Activated CD4-positive, alpha-beta T cell treated with anti-CD3 and anti-CD28 coated beads for 48 hours (primary cell): ENCODE measurements at places on chromosomes 16 and 17.

GRCh38 chr17:49063652-49064051, 66.5 kb downstream of the IGF2BP1 start:
- no peak for DNase-seq

GRCh38 chr17:66542129-66542966, 239.9 kb downstream of the PRKCA start:
- DNase-seq = no peak

GRCh38 chr16:66568355-66568754, 2.1 kb downstream of the CMTM1 start:
- DNase-seq = no peak

DNA sequence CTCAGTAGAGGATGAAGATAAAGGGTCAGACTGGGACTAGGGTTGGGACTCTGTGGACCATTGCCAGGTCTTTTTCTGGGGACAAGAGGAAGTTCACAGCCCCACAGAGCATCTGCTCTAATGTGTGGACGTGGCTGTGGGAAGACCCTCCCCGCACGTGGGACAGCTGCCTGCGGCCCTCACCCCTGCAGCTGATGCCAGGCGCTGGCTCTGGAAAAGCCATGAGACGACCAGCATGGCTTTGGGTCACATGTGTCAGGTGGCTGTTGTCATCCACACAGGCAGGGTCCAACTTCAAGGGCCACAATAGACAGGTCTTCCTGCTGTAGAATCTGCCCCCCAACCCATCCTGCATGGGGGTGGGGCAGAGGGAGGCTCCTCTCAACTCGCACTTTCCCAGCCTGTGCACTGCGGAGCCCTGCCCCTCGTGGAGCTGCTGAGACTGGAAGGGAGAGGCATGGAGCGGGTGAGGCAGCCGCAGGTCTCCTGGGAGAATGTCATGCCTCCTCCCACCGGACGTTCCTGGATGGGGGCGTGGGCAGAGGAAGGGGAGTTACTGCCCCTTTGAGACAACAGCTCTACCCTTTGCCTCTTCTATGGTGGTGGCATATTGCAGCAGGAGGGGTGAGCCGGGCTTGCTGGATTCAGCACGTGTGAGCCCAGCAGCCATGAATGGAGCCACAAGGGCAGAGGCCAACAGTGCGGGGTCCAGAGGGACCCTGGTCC, 53.4 kb downstream of the PIMREG start:
- no peak for DNase-seq

DNA sequence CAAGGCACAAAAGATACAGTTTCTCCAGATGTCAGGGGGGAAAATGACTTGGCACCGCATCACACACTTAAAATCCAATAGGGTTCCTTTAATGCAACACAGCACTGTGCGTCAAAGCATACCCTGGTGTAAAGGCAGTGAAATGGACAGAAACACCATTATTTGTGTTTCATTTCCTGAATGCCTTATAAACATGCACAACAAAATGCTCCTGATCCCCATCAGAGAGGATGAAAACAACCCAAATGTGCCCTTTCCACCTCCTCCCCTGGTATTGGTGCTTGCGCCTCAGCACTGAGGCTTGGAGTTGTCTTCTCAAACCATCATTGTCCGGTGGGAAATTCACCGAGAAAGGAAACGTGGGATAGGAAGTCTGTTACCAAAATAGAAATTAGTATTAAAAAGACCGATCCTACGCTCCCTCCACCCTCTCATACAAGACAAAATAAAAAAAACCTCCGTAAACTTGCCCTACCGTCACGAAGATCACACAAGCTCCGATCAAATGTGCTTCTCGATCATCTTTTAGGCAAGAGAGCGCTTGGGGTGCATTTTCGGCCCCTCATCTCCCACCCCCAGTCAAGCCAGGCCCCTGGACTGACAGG, 722 bp downstream of the CDC27 start:
- DNase-seq = peak; percentile 20

GRCh38 chr16:26708428-26708827, 358.3 kb upstream of the C16orf82 start:
- DNase-seq = no peak

DNA sequence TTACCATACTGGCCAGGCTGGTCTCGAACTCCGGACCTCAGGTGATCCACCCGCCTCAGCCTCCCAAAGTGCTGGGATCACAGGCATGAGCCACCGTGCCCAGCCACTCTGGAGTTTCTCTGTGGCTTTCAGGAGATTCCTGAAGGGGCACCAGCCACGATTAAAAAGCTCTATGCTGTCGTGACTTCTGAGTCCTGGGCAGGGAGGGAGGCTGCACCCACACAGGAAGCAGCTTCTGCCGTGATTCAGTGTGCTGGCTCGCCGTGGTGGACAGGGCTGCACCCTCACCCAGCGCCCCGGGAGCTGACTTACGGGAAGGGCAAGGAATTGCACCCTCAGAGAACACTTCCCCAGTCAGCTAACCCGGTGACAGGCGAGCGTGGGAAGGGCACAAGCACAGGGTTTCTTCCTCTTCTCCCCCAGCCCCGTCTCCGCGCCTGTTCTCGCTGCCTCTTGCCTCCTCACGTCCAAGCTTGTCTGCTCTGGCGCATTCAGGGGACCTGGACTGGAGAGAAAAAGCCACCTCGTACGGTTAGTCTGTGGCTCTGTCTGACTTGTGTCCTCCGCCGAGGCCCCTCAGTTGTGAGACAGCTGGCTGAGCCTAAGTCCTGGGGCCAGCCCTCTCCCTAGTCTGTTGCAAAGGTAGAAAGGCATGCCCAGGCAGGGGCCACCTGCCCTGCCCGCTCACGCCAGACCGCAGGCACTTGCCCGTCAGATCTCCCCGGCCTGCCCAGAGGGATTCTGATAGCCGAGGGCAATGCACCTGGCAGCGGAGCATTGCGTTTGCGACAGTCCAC, 145.0 kb downstream of the SEC14L1 start:
- DNase-seq = peak; percentile 24

GRCh38 chr16:54194334-54194743, 92.2 kb downstream of the IRX3 start:
- no peak for DNase-seq

- no peak for DNase-seq
Measured at GRCh38 chr17:77523540-77523939, 382.8 kb downstream of the SEC14L1 start.

GRCh38 chr17:45404870-45405249, 27.8 kb downstream of the ARHGAP27 start:
- no peak for DNase-seq

DNA sequence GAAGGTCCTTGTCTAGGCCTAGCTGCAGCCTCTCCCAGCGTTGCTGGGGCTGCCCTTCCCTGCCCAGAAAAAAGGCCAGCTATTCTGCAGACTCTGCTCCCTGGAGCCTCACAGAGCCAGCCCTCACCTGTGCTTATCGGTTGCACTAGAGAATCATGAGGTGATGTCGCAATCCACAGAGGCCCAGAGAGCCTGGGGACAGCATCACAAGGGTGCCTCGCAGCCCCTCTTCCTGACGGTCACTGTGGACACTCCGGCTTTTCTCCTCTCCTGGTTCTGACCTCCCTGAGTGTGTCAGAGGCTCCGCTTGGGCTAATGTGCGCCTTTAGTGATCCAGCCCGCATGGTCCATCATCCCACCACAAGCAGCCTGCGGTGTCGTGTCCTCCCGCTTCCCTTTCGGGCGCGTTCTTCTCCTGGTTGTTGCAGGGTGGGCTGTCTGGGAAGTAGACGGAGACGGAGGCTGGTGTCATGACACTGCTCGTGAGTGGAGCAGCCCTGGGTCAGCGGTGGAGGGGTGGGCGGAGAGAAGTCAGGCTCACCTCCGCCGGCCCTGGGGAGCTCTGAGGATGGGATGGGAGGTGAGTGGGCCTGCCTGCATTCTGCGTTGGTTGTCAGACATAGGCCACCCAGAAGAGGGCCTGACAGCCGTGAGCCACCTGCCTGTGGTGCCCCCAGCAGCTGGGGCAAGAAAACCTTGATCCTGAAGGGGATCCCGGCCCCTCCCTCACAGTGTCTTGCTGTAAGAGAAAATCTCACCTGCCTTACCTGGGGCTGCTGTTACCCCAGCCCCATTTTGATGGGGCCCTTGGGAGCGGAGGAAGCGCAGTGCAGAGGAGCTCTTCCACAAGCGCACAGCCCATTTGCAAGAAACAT, 165.9 kb upstream of the CHMP6 start:
- DNase-seq = no peak

GRCh38 chr16:47905771-47906170, 250.0 kb downstream of the ABCC12 start:
- no peak for DNase-seq

- no peak for DNase-seq
Measured at GRCh38 chr17:82645516-82645915, 2.7 kb downstream of the WDR45B start.

DNA sequence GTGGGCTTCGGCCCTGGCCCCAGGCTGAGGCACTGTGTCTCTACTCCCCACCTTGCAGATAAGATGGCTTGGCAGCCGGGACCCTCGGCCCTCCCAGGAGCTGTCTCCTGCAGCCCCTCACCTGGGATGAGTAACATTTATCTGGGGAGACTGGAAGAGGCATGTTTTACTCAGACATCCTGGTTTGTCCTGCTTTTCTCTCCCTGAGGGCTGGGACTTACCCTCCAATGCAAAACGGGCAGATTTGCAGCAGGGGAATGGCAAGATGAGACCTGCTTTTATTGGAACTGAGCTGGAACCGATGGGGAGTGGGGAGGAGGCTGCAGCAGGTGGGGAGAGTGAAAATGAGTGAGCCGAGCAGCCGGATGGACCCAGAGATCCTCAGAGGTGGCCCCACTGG, 27.3 kb upstream of the UBE2G1 start:
- no peak for DNase-seq

GRCh38 chr16:8851761-8852403, 16.9 kb downstream of the CARHSP1 start:
- no peak for DNase-seq

GRCh38 chr17:37847811-37848331, 76.3 kb upstream of the TBC1D3K start:
- DNase-seq = no peak

DNA sequence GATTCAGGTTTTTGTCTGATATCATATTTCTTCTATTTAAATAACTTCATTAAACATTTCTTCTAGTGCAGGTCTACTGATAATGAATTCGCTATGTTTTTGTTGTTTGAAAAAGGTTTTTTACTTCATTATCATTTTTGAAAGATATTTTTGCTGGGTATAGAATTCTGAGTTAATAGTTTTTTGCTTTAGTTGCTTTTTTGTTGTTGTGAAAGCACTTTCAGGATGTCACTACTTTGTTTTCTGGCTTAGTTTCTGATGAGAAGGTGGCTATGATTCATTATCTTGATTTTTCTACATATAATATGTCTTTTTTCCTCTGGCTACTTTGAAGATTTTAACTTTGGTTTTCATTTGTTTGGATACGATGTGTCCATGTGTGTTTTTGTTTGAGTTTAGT, 3.5 kb downstream of the ZFP1 start:
- no peak for DNase-seq
